ENCODE measurements at places on chromosomes 4 and X. TPM values are rescaled to one million over a fixed set of nuclear protein-coding genes. Genes with fewer than 3 reads are reported as not detected.

The NMU gene
- polyA plus RNA-seq = not detected

The WWC2 gene
- 6.7 TPM for polyA plus RNA-seq

The STOX2 gene
- 0.77 TPM for polyA plus RNA-seq

The CSN1S1 gene
- polyA plus RNA-seq = 8.1 TPM

The MAGEB17 gene
- polyA plus RNA-seq = not detected

The SOX3 gene
- polyA plus RNA-seq = not detected

The NHSL2 gene
- polyA plus RNA-seq = 0.41 TPM

The RAB39B gene
- 0.34 TPM for polyA plus RNA-seq

The SMIM31 gene
- polyA plus RNA-seq = 1.0 TPM

The SPANXD gene
- not detected for polyA plus RNA-seq

The C1QTNF7 gene
- 0.22 TPM for polyA plus RNA-seq

The GUCY1A1 gene
- polyA plus RNA-seq = 6.1 TPM

The CT83 gene
- polyA plus RNA-seq = not detected

The BTC gene
- polyA plus RNA-seq = 0.45 TPM

The HSFX3 gene
- polyA plus RNA-seq = not detected

The KIAA1210 gene
- not detected for polyA plus RNA-seq

The FMR1NB gene
- polyA plus RNA-seq = not detected

The FGFR3 gene
- polyA plus RNA-seq = 28.9 TPM
